Memory B cell (primary cell): ENCODE measurements at places on chromosomes 1 and 21.

DNA sequence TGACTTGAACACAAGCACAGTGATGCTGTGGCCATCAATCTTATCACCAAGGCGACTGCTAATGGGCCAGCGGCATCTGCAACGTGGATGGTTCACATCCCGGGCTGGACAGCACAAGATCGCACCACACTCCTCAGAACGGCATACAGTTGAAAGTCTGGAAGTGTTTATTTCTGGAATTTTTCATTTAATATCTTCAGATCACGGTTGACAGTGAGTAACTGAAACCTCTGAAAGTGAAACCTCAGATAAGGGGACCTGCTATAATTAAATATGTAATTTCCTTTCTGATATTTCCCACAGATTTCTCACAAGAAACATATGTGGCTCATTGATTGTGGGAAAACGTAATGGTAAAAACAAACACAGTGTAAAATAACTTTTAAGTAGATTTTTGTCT, 83.7 kb downstream of the POFUT2 start:
- no peak for DNase-seq

- no peak for DNase-seq
Observed at GRCh38 chr1:149917571-149918144, at the start of gene SV2A. SV2A (minus strand) TSS chr1:149917844; CDS start chr1:149913840, 4,004 bp downstream.

GRCh38 chr1:180252638-180253536, 22.8 kb downstream of the LHX4 start:
- no peak for DNase-seq

GRCh38 chr1:226050133-226050532, 12.4 kb upstream of the H3-3A start:
- no peak for DNase-seq

DNA sequence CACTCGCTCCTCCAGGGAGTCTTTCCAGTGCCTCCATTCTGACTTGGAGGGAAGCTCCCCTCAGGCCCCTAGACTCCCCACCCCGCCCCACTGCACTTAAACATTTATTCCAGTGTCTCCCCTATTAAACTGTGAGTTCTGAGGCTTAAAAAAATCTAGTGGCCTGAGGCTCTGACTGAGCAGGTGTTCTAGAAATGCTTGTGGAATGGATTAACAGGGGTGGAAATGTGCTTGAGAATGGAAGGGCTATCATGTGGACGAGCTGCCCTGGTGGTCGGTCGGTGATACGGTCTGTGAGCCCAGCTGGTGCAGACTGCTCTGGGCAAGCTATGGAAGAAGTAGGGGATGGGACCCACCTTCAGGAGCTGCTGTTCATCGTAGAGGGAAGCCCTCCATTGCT, 130.2 kb downstream of the PEX14 start:
- no peak for DNase-seq

DNA sequence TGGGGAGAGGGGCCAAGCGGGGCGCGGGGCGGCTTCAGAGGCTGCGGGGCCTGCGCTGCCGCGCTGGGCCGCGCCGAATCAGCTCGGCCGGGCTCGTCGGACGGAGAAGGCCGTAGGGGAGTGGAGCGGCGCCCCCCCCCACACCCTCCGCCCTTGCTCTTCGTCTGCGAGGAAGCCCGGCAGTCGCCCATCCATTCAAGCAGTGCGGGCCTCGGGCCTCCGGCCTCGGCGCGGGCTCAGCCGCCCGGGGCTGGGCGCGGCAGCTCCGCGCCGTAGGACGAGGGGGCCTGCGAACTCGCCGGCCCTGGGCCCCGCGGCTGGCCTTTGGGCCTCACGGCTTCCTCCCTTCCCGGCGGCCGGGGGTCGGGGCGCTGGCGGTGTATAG, 564 bp downstream of the CTPS1 start:
- DNase-seq: no peak
